ENCODE measurements at places on chromosomes 4 and X.

GRCh38 chr4:168421671-168422070 is 58.6 kb downstream of the DDX60L start:
- DNase-seq: no peak

GRCh38 chr4:8245884-8246833 is 23.4 kb upstream of the HTRA3 start:
- no peak for DNase-seq

GRCh38 chrX:119760026-119760877 is 1.9 kb downstream of the SOWAHD start:
- no peak for DNase-seq

DNA sequence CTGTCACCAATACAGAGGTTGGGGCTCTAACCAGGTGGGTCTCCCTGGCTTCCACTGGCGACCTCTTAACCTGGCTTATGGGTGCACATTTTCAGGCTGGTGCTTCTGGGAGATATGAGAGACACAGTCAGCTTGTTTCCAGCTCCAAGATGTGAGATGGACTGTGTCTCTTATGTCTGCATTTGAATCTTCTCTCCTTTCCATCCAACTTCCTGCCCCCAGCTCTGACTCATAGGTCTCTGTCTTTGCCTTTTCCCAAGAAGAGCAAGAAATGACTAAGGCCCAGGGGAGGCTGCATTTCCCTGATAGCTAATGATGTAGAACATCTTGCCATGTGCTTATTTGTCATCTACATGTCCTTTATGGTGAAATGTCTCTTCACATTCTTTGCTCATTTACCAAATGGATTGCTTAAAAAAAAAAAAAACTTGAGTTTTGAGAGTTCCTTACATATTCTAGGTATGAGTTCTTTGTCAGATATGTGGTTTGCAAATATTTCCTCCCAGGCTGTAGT is 3.2 kb upstream of the UXT start:
- DNase-seq: peak; percentile 76

DNA sequence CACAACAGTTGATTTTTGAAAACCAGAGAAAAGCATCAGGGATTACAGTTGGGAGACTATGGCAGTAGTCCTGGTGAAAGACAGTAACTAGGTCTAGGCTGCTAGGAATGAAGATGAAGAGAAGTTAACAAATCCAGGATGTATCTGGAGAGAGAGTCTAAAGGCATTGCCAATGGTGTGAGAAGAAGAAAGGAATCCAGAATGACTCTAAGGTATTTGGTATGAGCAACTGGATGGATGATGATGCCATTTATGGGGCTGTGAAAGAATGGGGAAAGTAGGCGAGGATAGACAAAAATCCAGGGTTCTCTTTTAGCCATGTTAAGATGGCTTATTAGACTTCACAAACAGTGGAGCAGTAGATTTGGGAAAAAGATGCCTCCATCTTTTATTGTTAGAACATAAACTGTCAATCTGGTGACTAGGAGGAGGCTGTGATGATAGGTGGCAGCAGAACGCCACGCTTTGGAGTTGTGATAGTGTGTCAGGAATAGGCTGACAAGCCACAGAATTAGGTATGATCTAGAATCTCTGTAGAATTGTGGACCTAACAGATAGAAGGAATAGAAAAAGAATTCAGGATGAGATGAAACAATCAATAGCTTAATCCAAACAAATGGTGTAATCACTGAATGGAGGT is 27.3 kb upstream of the JADE1 start:
- DNase-seq: peak; percentile 32

GRCh38 chrX:53660004-53660403 is 26.5 kb downstream of the HUWE1 start:
- no peak for DNase-seq

DNA sequence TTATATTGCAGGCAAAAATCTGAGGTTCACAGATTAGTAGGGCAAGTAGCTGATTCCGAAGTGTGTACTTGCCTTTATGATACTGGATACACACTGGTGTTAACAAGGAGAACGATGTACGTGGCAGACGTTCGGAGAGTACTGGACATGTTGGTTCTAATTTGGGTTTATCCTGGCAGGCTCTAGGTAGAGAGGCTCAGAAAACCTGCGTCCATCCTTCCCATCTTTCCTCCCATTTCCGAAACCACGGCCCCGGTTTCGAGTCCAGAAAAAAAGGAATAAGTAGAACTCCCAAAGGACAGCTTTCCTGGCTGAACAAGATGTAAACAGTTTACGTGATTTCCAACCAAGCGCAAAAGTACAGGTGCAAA is 351 bp upstream of the SLC30A9 start:
- DNase-seq: no peak

GRCh38 chr4:8910100-8910821 is 38.6 kb upstream of the HMX1 start:
- DNase-seq: no peak

- DNase-seq: no peak
Observed at GRCh38 chr4:74627093-74627492, 167.2 kb downstream of the BTC start.

DNA sequence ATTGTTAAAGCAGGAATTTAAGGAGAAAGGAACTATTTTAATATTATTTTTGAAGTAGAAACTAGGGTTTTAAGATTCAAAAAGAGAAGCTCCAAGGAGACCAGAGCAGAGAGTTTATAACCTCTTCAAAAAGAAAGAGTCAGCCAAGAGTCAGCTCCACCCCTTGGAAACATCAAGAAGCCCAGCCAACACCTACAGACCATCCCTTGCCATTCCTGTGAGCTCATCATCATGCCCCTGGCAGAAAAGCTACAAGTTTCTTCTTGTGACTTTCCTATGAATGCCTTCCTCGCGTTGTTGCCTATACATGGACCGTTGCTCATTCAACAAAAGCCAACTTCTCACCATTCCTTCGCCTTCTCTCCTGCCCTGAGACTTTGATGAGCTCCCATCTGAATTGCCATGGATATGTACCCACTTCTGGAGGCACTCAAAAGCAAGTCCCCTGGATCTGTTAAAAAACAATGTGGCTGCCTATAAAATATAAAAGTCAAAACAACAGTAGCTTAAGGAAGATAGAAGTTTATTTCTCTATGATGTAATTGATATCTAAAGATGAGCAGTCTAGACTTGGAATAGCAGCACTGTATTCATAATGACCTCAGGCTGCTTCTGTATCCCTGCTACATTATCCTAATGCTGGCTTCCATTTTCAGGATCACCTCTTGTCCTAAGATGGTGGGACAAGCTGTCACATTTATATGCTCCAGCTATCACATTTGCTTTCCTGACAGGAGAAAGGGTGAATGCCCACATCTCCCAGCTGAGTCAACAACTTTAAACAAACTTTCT is 20.3 kb downstream of the PLRG1 start:
- DNase-seq: no peak

DNA sequence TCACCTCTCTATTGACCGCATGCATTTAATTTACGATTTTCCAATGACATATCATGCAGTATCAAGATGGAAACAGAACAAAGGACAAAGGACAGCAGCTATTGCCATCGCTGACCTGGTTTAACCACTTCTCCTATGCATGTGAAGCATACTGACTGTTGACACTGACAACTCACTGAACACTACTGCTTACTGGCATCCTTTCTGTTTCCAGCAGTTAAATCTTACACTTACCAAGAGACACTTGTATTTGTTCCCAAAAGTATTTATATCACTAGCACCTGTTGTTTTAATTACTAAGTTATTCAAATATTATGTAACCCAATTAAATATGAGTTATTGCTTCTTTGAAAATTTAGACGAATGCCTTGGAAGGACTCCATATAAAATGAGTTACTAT is 176.7 kb downstream of the PDGFC start:
- DNase-seq: no peak

GRCh38 chr4:52076731-52077130 is 25.6 kb downstream of the SPATA18 start:
- DNase-seq: no peak

GRCh38 chr4:1961563-1961962 is 47.2 kb downstream of the NELFA start:
- no peak for DNase-seq

DNA sequence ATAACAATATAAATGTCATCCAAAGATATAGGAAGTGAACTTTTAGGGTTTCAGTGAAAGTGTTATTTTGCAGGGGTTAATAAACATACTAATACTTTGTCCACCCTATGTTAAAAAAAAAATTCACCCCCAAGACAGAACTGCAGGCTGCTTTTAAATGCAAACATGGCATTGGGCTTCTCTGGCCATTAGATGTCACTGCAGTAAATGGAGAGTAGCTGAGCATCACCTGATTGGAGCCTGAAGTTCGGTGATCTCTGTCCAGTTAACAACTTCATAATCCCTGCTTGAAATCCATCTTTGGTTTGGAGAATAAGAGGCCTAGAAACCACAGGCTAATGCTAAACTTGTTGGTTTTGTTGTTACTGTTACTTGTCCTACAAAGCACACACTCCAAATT is 18.7 kb downstream of the SLC25A43 start:
- DNase-seq: no peak

DNA sequence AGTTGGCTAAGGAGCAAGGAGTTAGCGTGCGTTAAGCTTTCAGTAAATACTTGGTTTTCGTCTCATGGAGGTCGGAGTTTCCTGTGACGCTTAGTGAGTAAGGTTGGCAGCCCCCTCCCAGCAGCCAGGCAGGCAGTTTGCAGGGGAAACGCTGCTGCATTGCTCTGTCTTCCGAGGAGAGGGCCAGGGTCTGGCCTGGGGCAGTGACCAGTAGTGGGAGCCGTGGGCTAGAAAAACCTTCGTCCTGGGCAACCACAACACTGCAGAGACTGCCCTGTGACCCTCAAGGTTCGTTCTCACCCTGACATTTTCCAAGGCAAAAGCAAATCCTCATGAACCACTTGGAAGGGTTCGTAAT is 432 bp downstream of the TMEM175 start:
- no peak for DNase-seq

DNA sequence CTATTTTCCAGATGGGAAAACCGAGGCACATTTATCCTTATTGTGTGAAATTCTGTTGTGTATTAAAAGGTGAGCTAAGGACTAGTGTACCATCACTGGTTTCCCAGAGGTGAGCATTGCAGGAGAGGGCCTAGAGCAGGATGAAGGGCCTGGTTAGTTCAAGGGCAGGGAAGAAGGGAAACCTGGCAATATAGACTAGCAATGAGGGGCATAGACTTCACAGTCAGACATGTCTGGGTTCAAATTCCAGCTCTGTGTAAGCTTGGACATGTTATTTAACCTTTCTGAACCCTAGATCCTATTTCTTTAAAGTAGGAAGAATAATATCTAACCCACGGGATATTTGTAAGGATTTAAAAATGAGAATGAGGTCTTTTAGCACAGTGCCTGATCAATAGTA is 50.8 kb downstream of the WDR19 start:
- no peak for DNase-seq

- no peak for DNase-seq
Observed at GRCh38 chr4:55410431-55410830, 14.7 kb downstream of the TMEM165 start.

- DNase-seq: no peak
Observed at GRCh38 chrX:71997320-71997719, 86.7 kb downstream of the NHSL2 start.

DNA sequence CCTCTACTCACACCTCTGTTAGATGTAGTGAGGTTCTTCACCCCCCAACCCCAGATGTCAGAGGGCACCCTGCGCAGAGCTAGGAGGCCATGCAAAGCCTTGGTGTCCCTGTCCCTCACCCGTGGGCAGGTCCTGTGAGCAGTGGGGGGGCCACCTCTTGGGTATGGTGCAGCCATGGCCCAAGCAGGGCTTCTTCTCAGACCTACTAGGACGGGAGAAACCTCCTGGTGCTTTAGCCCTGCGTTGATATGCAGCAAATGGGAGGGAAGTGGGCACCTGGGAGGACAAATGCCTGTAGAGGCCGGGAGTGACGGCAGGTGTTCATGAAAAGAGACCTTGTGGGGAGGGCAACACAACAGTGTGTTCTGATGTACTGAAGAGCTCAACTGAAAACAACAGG is 38.5 kb upstream of the MSANTD1 start:
- no peak for DNase-seq

- no peak for DNase-seq
Observed at GRCh38 chrX:30217465-30217864, 2.1 kb downstream of the MAGEB2 start.

GRCh38 chr4:139441029-139441428 is 12.9 kb upstream of the RAB33B start:
- DNase-seq: no peak
